ENCODE measurements at places on chromosomes 7 and 10. TPM values are rescaled to one million over a fixed set of nuclear protein-coding genes. Genes with fewer than 3 reads are reported as not detected.

SEMA4G gene
- total RNA-seq: 6.3 TPM

GRCh38 chr10:48684463-48684791, 246 bp upstream of the WDFY4 start:
- DNase-seq: no peak

DNA sequence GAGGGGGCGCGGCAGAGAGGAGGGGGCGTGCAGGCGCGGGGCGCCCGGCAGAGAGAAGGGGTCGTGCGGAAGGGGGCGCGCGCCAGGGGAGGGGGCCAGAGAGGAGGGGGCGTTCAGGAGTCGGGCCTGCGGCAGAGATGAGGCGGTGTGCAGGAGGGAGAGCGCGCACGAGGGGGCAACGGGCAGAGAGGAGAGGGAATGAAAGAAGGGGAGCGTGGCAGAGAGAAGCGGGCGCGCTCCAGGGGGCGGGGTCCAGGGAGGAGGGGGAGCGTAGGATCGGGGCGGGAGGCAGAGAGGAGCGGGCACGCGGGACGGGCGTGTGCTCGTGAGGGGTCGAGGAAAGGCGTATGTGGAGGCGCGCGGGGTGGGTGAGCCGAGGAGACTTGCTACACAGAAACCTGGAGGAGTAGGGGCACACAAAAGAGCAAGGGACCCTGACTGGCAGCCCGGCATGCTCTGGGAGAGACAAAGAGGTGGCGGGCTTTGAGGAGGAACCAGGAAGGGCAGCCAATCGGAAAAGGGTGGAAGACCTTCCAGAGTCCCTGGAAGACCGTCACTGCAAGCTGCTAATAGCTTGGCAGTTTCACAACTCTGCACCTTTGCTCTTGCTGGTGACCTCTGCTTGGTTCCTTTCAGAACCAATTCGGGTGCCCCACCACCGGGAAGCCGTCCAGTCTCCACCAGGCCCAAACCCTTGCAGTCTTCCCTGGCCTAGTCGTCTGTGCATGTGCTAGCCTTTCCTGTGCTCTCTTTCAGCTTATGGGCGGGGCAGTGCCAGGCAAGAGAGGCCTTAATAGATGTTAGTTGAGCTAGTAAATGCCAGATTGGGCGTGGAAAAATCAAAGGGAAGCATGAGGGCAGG, 639 bp downstream of the DYDC2 start:
- no peak for DNase-seq

DNA sequence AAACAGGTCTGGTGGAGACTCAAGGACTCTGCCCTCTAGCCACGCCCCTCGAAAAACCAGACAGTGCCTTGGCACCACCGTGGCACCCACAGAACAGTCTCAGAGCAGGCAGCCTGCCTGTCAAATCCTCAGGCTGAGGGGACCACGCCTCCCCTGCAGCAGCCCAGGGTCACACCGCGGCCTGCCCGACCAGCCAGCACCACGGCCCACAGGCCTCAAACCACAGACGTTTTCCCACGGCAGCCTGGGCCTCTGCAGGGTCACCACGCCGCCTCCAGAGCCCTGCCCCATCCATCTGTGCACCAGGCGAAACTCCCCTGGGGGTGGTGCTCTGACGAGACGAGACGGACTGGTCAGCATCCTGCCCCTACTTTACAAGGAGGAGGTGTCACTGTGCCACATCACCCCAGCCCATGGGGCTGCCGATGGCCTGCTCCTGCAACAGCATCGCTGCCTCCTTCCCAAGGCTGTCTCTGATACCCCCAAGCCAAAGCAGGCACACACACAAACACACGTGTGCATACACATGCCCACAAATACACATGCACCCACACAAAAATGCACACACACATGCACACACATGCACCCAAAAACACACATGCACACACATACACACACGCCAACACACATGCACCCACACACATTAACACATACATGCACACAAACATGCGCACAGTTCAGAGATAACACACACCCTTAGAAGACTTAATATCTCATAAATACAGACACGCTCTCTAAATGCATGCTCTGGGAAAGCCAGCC, 24.6 kb downstream of the PAPOLB start:
- no peak for DNase-seq

DNA sequence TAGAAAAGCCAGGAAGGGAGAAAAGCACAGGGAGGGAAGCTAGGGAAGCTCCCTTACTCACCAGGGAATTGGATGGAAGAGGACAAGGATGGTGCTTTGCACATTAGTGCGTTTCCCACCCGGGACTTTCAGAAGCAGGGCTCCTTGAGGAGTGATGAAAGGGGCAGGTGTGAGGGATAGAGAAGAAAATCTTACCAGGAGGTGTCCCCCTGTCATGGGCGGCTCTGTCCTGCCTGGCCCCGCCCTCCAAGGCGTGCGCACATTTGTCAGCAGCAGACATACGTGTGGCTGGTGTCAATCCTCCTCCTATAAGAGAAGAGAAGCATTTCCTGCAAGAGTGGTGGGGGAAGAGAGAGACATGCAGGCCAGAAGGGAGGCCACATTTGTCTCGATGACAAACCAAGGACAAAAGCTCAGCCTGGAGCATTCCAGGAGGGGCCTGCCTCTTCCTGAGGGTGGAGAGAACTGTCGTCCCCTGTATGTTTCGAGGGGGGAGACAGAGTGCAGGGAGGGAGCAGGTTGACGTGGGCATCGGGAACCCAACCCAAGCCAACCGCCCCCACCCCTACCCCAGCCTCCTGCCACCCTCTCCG, 47.4 kb upstream of the COMTD1 start:
- no peak for DNase-seq
